ENCODE measurements at places on chromosomes 7 and 10. TPM values are rescaled to one million over a fixed set of nuclear protein-coding genes. Genes with fewer than 3 reads are reported as not detected.

WDR86 gene
- total RNA-seq, result 10.2 TPM

LDB3 gene
- total RNA-seq, result 0.37 TPM

GRCh38 chr7:31899356-31899927 is 170.8 kb downstream of the PDE1C start:
- DNase-seq, result no peak

DNA sequence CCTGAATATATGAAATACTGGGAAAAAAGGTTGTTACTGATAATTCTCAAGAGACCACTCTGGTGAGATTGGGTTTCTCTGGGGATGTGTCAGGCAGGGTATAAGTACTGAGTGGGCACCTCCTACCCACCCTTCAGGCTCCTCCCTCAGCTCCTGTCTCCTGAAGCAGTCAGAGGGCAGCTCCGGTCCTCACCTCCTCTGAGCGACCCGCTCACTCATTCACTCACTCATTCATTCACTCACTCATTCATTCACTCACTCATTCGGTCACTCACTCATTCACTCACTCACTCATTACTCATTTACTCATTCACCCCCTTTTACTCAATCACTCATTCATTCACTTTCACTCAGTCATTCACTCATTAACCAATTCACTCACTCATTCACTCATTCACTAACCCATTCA is 6.9 kb upstream of the PFKP start:
- no peak for DNase-seq

CYP2C9 gene
- total RNA-seq, result not detected

- DNase-seq, result no peak
Measured at GRCh38 chr7:151327022-151327421, 14.6 kb upstream of the NUB1 start.

LIPM gene
- total RNA-seq, result not detected

ZNF33B gene
- 17.6 TPM for total RNA-seq

GRCh38 chr7:44105832-44106231 is 1.7 kb downstream of the AEBP1 start:
- no peak for DNase-seq

ZNF365 gene
- not detected for total RNA-seq

DNA sequence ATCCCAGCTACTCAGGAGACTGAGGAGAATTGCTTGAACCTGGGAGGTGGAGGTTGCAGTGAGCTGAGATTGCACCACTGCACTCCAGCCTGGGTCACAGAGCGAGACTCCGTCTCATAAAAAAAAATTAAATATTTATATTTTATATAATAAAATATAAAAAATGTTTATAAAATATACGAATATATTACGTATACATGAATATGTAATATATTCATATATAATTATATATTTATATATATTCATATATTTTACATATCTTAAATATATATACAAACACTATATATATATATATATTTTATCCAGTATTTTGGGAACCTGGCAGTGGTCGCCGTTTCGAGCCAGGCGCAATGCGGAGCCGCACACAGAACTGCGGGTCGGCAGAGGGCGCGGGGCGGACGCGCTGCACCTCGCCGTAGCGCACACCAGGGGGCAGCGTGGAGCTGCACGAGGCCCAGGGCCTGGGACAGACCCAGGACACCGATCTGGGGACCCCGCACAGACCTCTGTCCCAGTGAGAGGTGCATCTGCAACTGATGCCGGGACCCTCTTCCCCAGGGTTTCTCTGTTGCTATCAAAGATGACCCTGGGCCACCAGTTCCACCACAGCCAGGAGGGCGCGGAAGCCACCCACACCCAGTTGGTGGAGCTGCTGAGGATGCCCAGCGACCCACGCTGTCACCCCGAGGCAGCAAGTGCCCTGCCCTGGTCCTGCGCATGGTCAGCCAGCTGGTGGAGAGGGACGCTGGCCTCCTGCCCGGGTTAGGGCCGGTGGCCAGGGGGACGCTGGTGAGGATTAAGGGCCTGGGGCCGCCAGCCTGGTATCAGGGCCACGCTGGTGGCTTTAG is 22.7 kb downstream of the AP5Z1 start:
- DNase-seq, result peak; percentile 68

CYP3A4 gene
- not detected for total RNA-seq

DNA sequence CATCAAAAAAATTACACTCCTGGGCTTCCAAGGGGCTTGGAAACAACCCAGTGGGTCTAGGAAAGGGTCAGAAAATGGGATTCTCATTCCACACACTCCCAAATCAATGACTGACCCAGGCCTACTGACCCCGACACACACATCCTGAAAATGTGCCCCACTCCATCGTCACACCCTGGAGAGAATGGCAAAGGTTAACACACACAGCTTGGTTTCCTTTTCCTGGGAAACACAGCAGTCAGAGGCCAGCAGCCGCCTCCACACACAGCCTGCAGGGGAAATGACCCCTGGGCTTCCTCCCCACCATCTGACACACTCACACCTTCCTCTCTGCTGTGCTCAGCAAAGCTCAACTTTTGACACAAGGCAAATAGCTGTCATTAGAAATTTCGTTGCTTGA is 42.9 kb downstream of the SH3PXD2A start:
- no peak for DNase-seq

CLRN3 gene
- not detected for total RNA-seq

RPEL1 gene
- 0.03 TPM for total RNA-seq

DNA sequence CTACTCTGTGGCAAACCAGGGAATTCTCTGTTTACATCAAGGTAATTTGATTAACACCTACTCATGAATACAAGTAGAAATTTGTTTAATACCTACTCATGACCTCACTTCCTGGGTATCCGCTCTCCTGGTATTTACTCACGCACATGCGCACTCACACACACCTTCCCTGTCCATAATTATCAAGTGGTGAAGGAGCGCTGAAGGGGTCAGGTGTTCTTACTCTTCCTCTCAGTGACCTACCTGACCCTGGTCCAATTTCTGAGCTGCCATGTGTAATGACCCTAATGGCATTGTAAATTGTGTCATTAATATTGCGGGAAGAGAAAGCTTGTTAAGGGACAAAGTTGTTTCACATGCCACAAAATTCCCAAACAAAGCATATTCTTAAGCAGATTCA is 41.3 kb upstream of the TRIL start:
- DNase-seq, result no peak

DNA sequence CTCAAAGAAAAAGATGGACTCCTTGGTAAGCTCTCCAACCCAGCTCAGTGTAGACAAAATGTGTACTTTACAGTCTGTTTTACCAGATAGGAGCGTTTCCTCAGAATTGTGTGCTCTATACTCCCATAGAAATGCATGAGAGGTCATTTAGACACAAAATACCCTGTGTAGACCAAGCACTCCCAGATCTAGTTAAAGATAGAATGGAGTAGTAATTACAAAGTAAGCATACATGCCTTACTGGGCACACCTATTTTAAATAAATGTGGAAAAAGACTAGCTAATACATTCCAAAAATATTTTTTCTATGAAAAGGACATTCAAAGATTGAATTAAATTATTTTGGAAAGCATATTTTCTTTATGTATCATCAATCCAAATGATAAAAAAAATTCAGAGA is 271.9 kb upstream of the DGKB start:
- no peak for DNase-seq

- DNase-seq, result no peak
Measured at GRCh38 chr7:43298617-43299016, 186.2 kb downstream of the HECW1 start.

GRCh38 chr10:122350893-122351292 is 23.6 kb upstream of the PLEKHA1 start:
- no peak for DNase-seq

- DNase-seq, result no peak
Measured at GRCh38 chr10:131556061-131556896, 244.8 kb upstream of the TCERG1L start.

FBXL13 gene
- 1.7 TPM for total RNA-seq

DNA sequence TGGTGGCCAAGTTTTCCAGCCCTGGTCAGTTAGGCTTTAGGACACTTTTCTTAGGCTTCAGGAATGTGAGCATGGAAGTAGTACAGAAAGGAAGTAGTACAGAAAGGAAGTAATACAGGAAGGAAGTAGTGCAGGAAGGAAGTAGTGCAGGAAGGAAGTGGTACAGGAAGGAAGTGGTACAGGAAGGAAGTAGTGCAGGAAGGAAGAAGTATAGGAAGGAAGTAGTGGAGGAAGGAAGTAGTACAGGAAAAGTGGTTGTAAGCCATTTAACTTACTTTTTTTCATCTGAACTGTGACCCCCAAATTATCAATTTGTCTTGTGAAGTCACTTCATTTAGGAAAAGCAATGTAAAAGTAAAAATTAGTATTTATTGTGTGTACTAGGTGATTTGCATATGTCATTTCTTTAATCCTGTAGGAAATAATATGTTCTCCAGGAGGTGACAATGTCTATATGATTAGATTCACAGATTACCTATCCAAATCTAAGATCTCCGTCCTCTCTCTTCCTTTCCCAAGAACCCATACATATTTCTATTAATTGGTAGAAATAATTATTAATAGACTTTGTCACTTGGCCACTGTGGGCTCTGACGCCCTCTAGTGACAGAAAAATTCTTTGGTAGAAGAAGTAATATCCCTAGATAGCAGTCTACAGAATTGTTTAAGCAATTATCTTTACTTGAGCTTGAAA is 3.9 kb upstream of the FAS start:
- peak; percentile 63 for DNase-seq

DNA sequence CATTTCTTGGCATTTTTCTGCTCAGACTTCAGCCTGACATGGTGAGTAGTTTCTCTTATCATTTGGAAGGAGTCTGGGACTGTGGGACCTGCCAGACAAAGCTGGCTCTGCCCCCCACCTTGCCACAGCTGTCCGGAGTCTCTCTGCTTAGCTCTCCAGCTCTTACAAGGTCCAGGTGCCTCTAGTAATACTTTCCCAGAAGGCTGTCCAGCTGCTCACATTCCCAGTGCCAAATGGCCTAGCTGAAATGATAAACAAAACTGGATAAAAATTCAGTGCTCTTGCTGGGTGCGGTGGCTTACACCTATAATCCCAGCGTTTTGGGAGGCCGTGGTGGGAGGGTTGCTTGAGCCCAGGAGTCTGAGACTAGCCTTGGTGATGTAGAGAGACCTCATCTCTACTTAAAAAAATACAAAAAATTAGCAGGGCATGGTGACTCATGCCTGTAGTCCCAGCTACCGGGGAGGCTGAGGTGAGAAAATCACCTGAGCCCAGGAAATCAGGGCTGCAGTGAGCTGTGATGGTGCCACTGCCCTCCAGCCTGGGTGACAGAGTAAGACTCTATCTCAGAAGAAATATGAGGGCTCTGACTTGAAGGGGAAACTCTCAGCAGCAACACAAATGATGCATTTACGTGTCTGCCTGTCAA is 86.8 kb downstream of the C10orf90 start:
- DNase-seq, result no peak

- no peak for DNase-seq
Measured at GRCh38 chr7:101927389-101927788, 110.0 kb downstream of the CUX1 start.

DNA sequence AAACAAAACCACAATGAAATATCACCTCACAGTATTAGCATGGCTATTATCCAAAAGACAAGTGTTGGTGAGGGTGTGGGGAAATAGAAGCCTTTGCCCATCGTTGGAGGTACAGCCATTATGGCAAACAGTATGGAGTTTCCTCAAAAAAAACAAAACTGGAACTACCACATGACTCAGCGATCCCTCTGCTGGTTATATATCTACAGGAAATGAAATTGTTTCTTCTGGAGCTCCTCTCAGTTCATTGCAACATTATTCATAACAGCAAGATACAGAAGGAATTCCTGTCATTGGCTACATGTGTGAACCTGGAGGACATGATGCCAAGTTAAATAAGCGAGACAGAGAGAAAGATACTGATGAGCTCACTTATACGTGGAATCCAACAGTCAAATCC is 2.4 kb upstream of the UBE3C start:
- no peak for DNase-seq

FGL2 gene
- total RNA-seq, result not detected

- DNase-seq, result no peak
Measured at GRCh38 chr7:155844526-155844925, 32.3 kb upstream of the SHH start.

DNA sequence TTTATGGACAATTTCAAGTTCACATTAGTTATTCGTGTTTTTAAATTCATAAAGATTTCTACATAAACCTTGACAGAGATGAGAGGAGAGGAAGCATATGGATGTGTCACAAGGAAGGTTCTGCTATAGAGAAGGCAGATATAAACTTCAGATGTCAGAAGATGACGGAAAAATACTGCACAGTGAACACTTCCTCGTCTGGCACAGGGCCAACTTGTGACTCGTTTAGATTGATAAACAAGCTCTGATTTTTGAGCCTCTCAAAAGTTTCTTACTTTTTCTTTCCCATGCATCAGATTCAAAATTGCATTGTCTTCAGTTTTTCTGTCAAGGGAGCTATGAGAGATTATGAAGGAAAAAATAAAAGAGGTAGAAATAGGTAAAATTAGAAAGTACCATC is 156.4 kb upstream of the MINDY3 start:
- no peak for DNase-seq

DNA sequence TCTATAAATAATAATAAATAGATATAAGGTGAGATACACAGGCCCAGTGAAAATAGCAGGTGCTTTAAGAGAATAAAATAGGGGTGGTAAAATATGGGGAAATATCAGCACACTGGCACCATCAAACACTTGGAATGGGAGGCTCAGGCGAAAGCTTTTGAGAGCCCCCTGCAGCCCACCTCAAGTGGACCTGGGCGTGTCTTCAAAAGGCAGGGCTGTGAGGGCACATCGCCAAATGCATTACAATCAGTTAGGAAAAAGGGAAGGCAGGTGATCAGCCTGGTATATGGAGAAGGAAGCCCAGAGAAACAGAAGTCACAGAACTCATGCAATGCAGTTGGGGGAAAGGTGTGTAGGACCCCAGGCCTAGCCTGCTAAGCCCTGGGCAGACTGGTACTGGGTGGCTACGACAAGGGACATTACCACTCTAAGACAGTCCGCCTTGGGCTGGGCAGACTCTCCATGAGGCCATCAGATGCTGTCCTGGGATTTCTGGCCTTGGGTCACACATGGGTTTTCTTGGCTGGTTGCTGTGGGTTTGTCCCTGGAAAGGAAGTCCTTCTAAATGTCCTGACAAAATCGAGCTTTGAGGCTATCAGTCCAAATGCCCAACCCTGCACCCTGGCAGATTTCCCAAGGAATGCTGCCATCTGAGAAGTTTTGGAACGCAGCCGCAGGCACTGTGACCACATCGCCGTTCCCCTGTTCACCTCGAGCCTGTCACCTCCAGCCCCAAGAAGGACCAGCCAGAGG is 330.6 kb downstream of the GRID1 start:
- DNase-seq, result no peak

BEND7 gene
- total RNA-seq, result 1.8 TPM
